Right lung (tissue), 10 donors: ENCODE measurements at places on chromosomes 6 and 20. TPM values are rescaled to one million over a fixed set of nuclear protein-coding genes. Genes with fewer than 3 reads are reported as not detected.

The SYTL3 gene
- polyA plus RNA-seq: 7.8 TPM

The JPH2 gene
- polyA plus RNA-seq: 4.4 TPM

The SUMO4 gene
- polyA plus RNA-seq: 1.2 TPM

The CYP39A1 gene
- polyA plus RNA-seq: 13.1 TPM

The PBX2 gene
- 159 TPM for polyA plus RNA-seq

The GABRR1 gene
- not detected for polyA plus RNA-seq

The TBX18 gene
- 1.1 TPM for polyA plus RNA-seq

The VNN1 gene
- 0.40 TPM for polyA plus RNA-seq

DNA sequence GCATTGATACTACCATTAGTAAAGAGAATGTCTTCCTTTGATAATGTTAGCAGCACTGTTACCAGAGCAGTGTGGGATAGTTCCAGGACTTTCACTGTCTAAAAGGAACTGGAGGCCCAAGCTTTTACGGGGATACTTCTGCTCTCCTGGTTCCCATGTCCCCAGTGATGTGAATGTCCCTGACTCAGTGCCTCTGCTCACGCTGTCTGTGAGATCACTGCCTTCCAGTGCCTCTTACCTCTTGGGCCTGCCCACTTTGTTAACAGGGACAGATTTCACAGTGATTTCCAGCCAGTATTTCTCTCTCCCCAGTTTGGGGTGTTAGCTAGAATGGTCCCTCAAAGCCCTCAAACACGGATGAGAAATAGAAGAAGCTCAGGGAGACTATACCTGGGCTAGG is 14.4 kb downstream of the PTPRA start:
- no peak for DNase-seq

- no peak for DNase-seq
These were observed at the start of gene HLA-DPB1 for GRCh38 chr6:33075568-33076405. Gene HLA-DPB1 (plus strand): TSS chr6:33075990. CDS start chr6:33076042, 52 bp downstream.

- DNase-seq: no peak
These were observed 10.1 kb upstream of the SEC63 start for GRCh38 chr6:107968081-107968480.

GRCh38 chr6:105346052-105346451 is 56.8 kb downstream of the PREP start:
- DNase-seq: no peak

DNA sequence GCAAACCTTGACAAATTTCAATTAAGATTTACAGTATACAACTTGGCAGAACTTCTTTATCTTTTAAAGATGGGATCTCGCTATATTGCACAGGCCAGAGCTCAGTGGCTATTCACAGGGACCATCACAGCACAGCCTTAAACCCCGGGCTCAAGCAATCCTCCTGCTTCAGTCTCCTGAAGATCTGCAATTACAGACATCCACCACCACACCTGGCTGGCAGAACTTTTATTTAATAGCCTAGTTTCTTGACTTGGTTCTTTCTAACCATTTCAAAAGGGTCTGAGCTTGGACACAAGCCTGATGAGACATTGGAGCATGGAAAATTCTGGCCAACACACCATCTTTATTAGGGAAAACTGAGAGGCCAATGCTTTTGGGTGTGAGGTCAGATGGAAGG is 151.6 kb upstream of the KCNG1 start:
- no peak for DNase-seq

GRCh38 chr20:9215539-9215938 is 146.7 kb downstream of the PLCB4 start:
- no peak for DNase-seq

DNA sequence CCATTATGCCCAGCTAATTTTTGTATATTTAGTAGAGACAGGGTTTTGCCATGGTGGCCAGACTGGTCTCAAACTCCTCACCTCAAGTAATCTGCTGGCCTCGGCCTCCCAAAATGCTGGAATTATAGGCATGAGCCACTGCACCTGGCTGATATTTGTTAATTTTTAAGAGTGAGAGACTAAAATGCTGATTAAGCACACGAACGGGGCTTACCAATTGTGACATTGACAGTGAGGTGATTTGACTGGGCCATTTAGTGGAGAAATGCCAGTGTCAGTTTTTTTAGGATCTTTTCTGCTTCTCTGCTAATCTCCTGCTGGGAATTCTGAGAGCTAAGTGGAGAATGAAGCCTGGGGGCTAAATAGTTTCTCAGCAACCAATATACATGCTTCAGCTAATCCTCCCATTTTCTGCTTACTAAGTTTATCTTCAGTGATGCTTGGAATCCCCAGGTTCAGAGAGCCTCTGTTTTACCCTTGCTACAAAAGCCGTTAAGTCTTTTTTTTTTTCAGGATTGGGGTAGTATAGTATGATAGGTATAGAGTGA is 9.8 kb upstream of the DEFB123 start:
- no peak for DNase-seq

DNA sequence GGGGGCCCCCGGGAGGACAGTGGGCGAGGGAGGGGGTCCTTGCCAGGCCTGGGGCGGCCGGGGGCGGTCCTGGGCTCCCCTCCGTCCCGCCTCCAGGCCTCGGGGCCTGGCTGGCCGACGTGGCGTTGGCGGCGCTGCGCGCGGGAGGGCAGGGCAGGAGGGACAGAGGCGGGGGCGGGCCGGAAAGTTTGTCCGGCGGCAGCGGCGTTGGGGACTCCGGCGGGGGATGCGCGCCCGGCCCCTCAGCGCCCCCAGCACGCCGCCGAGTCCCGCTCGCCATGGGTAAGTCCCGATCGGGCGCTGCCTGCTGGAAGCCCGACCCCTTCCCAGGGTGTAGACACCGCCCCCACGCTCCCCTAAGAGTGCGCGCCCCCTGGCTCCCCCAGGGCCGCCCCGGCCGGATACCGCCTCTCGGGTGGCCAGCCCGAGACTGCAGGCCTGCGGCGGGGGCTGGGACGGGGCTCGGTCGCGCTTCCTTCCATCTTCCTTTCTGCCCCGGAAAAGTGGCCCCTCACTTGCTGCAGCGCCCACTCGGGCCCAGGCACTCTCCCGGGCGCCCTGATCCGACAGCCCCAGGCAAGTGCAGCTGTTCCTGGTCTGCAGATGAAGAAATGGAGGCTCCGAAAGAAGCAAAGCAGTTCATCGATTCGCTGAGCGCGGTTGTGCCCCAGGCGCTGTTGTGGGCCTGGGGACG is at the start of gene SLC2A10:
Gene SLC2A10, plus strand, starts transcription at position 191 of the 694 bp plus-strand sequence. Its CDS starts 88 bp downstream, at position 279.
- peak; percentile 80 for DNase-seq

GRCh38 chr20:33656783-33657703 is 5.1 kb upstream of the C20orf144 start:
- no peak for DNase-seq

GRCh38 chr6:129667621-129668020 is 42.4 kb downstream of the ARHGAP18 start:
- no peak for DNase-seq

GRCh38 chr6:49909563-49909962 is 43.2 kb upstream of the CRISP1 start:
- DNase-seq: no peak

DNA sequence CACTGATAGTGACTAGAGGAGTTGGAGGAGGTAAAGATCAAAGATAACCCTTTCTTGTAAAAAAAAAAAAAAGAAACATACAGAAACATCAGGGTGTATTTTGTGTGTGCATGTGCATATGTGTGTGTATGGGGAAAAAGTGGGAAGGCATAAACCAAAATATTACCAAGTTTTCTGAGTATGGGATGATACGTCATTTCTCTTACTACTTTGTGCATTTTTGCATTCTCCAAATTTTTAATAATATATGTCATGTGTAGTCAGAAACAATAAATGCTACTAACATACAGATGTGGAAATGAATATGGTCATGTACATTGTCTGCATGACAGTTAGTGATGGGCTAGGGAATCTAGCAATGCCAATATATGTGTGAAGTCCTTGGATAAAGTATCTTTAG is 161.1 kb downstream of the SASH1 start:
- no peak for DNase-seq

- DNase-seq: no peak
These were observed 12.0 kb upstream of the CITED2 start for GRCh38 chr6:139386404-139386803.

DNA sequence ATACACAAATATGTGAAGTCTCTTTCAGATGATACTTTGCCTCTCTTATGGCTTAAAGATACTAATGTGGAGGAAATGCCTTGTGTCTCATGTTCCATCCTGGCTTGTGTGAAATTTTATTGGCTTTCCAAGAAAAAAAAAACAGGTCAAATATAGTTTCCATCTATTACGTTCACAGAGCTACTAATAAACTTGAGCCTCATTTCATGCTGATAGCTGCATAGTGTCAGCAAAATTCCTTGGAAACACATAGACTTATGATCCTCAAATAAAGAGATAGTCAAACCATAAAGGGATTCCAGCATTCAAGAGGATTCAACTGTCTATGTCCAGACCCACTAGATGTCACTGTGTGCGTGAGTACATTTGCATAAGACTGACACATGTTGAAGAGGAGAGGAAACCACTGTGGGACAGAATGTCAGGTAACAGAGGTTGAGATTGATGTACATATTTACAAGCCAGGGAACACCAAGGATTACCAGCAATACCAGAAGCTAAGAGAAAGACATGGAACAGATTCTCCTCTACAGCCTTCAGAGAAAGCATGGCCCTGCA is 266.6 kb downstream of the COL12A1 start:
- no peak for DNase-seq

GRCh38 chr6:25215881-25216280 is 63.3 kb upstream of the CARMIL1 start:
- no peak for DNase-seq

GRCh38 chr20:18928626-18929025 is 115.0 kb downstream of the SCP2D1 start:
- no peak for DNase-seq

DNA sequence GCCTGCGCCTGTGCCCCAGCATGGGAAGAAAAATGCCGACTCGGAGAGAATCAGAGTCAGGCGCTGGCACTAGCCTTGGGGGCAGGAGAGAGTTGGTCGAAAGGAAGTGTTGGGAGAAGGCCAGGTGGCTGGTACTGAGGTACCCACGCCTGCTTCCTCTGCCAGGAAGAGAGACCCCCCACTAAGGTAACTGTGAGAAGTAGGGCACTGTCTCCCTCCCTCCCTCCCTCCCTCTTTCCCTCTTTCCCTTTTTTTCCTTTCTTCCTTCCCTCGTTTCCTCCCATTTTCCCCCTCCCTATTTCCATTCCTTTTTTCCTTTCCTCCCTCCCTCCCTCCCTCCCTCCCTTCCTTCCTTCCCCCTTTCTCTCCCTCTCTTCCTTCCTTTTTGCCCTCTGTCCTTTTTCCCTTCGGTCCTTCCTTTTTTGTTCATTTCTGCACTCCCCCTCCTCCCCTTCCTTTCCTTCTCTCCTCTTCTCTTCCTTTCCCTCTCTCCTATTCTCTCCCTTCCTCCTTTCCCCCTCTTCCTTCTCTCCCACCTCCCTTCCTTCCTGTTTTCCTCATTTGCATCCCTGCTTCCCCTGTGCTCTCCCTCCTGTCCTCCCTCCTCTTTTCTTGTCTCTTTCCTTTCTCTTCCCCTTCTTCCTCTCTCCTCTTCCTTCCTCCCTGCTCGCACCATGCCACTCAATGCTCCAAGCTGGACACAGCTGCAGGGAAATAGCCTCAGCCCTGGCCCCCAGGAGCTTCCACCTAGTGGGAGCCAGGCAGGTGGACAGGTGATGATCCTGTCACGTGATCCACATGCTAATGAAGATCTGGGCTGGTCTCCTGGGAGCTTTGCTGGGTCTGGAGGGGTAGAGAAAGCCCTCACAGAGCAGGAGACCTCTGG is 148.0 kb downstream of the DHX35 start:
- no peak for DNase-seq

- DNase-seq: no peak
These were observed 17.5 kb downstream of the UQCC1 start for GRCh38 chr20:35394271-35394670.

DNA sequence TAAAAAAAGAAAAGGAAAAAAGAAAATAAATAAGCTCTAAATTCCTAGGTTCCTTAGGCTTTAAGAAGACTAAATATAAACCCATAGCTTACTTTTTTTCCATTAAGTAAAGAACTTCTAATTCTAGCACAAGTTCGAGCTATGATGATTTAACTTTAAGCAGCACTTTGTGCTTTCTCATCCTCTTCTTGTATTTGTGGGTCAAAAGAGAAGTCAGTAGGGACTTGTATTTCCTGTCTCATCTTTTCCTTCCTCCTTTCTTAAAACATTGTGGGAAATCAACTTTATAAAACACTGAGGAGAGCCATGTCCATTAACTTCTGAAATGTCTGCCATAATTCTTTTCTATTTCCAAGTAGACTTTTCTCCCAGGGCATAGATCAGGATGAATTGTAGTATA is 637.7 kb upstream of the CITED2 start:
- DNase-seq: no peak

DNA sequence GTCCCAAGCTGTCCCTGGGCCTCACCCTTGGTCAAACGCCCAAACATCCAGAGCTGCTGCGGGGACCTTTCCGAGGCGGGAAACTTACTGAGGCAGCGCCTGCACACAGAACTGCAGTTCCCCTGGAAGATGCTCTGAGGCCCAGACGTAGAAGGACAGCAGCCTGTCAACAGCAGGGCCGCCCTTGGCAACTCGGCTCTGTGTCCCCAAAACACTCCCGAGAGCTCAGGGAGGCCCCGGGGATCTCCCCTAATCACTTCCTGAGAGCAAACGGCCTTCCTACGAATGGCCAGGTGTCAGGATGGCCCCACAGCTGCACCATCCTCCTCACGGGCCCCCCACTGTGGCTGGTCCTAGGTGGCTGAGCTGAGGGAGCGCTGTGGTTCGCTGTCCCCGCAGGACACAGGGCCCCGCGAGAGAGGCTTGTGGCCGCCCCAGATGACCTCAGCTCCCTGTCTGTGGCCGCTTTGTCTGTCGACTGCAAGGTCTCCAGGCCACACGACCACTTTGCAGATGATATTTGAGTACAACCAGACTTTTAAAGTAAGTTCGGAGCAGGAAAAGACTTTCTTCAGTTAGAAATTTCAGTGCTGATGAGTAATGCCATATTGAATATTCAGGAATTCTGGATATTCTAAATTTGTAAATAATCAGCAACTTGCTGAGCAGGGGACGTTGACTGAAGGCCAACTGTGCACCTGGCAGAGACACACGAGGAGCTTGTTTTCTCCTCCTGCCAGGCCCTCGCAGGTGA is 46.0 kb downstream of the DLL1 start:
- DNase-seq: no peak

DNA sequence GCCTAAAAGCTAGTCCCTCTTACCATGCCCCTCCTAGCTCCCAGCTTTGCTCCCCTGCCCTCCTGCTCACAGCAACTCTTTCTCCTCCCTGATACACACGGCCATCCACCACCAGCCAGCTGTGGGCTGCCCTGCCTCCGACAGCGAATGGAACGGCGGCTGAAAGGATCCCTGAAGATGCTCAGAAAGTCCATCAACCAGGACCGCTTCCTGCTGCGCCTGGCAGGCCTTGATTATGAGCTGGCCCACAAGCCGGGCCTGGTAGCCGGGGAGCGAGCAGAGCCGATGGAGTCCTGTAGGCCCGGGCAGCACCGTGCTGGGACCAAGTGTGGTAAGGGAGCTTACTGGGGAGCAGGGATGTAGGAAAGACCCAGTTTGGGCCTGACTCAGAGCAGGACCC is 16.6 kb upstream of the ZNF76 start:
- DNase-seq: no peak

DNA sequence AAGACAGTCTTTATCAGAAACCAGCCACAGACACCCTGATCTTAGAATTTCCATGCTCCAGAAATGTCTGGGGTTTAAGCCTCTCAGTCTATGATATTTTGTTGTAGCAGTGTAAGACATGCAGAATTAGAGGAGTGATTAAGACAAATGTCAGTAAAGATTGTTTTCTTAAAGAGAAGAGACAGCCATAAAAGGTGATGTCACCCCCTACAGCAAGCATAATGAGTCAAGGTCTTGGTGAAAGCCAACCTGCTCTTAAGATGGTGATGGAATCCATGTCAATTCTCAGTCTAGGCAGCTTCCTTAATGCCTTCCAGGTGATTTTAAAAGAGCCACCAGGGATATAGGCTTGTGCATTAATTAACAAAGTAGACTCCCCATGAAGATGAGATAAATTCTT is 849.9 kb upstream of the EPHA7 start:
- no peak for DNase-seq

- DNase-seq: no peak
These were observed 425.1 kb upstream of the JAG1 start for GRCh38 chr20:11098888-11099287.
